Left cardiac atrium (tissue), 4 donors: ENCODE measurements at places on chromosomes 1 and 21.

DNA sequence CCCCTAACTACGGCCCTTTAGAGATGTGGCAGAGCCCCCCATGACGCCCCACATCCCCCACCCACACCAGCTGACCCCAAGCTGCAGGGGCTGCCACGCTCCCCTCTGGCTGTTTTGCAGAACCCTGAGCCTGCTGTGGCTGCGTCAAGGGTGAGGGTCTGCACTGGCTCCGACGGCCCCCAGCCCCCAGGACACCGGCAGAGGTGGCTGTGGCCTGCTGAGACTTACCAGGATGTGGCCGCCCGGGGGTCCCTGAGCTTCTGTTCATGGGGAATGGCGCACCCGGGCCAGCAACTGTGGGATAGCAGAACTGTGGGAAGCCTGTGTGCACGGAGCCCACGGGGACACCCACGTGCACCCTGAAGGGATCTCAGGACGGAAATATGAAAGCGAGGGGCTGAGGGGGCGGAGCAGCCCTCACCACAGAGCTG lies 12.8 kb upstream of the RNF223 start:
- no peak for DNase-seq

GRCh38 chr1:99700020-99700419 lies 54.1 kb downstream of the PALMD start:
- DNase-seq, result no peak

DNA sequence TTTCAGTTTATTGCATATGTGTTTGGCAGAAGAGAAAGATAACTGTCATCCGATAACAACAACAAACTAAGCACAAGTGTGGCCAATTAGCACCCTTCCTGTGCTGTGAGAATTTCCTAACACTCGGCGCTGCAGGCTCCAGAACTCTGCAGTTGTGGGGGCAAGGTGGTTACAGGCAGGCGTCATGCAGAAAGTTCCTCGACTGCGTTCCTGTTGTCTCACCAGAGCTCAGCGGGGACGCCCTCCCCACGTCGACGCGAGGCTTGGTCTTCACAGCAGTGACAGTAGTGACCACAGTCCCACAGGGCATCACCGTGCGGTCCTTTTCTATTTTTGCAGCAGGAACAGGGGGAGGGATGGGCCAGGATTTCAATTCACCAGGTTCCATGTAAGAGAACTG lies 27.6 kb upstream of the PRDM15 start:
- DNase-seq, result no peak

- no peak for DNase-seq
These were observed 151.8 kb upstream of the B3GALT2 start for GRCh38 chr1:193338194-193338593.

- no peak for DNase-seq
These were observed 103.3 kb downstream of the AKT3 start for GRCh38 chr1:243746751-243747150.

DNA sequence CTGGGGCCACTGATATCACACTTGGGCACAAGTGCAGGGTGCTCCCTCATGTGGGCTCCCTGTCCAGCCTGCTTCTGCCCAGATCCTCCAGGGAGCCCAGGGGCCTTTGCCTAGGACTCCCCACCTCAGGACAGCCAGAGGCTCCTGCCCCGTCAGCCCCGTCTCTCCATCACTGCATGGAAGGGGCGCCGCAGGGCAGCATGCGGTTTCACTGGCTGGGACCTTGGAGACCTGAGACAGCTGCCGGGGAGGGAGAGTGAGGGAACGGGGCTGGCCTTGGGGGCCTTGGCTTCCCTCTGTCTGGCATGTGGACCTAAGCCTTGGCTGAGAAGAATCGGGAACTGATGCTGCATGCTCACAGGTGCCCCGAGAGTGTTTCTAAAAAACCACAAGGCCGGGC lies 46.5 kb downstream of the KCNAB2 start:
- DNase-seq, result no peak

GRCh38 chr1:146012703-146013558 lies 8.6 kb downstream of the HJV start:
- no peak for DNase-seq

DNA sequence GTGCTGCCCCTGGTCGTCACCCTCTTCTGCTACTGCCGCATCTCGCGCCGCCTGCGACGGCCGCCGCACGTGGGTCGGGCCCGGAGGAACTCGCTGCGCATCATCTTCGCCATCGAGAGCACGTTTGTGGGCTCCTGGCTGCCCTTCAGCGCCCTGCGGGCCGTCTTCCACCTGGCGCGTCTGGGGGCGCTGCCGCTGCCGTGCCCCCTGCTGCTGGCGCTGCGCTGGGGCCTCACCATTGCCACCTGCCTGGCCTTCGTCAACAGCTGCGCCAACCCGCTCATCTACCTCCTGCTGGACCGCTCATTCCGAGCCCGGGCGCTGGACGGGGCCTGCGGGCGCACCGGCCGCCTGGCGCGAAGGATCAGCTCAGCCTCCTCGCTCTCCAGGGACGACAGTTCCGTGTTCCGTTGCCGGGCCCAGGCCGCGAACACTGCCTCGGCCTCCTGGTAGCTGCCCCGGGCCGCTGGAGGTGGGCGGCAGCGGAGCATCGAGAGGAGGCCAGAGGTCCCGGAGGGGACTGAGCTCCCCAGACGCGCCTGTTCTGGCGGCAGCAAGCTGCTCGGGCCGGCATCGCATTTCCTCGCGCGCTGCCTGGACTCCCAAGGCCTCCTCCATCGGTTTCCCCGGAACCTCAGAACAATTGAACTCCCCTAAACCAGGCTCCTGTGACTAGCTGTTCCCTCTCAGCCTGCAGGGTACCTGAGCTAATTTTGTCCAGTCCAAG lies 1.1 kb downstream of the GPR25 start:
- no peak for DNase-seq

- no peak for DNase-seq
These were observed 415.5 kb upstream of the ADAMTS5 start for GRCh38 chr21:27382404-27382803.

DNA sequence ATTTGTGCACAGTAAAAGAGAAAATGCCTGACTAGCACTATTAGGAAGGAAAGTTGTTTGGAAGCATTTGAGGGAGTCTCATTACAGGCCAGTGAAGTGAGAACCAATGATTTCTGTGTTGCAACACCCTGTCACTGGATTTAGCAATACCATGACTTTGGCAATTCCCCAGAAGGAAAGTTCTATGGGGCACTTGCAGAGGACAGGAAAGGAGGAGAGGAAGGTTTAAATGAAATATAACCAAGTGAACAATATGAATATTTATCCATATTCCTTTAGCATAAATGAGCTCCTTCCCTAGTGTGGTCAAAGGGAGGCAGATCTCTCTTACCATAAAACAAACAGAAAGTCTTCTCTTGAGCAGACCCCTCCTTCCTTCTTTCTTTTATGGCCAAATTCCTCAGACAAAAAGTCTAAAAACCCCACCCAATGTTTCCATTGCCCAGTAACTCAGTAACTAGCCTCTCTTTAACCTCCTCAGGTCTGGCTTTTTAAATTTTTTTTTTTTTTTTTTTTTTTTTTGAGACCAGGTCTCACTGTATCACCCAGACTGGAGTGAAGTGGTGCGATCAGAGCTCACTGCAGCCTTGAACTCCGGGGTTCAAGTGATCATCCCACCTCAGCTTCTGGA lies 5.5 kb downstream of the TLR5 start:
- DNase-seq, result no peak

DNA sequence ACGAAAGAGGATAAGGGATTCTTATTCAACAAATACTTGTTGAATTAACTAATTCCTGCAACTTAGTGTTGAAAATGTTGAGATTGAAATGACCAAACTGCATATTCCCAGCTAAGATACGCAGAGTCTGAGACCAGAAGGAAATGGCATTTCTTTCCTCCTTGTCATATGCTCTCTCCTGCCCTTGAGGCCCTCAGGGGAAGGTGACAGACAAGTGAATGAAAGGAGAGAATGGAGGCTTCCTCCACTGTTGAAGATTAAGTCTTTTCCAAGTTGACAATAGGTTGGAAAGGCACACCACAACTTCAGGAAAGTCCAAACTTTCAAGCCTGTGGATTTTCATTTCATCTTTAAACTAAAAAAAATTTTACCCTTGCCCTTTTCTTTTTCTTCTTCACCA lies 3.1 kb upstream of the ZNF697 start:
- no peak for DNase-seq

- no peak for DNase-seq
These were observed 585 bp downstream of the ADGRL4 start for GRCh38 chr1:79005945-79006344.

GRCh38 chr1:42162181-42162580 lies 2.4 kb downstream of the GUCA2A start:
- DNase-seq, result no peak

GRCh38 chr21:39082656-39083376 lies 100.4 kb downstream of the PSMG1 start:
- DNase-seq, result no peak

- no peak for DNase-seq
These were observed 40.9 kb downstream of the PLA2G4A start for GRCh38 chr1:186869526-186870228.

- no peak for DNase-seq
These were observed 136.8 kb downstream of the FOXD2 start for GRCh38 chr1:47574451-47575165.

DNA sequence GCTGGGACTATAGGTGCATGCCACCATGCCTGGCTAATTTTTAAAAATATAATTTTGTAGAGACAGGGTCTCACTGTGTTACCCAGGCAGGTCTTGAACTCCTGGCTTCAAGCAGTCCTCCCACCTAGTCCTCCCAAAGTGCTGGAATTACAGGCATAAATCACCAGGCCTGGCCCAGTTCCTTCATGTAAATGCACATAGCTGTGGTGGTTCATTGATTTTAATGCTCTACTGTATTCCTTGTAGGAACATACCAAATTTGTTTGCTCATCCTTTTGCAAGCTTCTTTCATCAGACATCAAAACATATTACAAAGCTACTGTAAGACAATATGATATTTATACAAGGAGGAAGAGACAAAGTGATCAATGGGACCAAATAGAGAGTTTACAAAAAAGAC lies 237.5 kb upstream of the ESRRG start:
- no peak for DNase-seq

DNA sequence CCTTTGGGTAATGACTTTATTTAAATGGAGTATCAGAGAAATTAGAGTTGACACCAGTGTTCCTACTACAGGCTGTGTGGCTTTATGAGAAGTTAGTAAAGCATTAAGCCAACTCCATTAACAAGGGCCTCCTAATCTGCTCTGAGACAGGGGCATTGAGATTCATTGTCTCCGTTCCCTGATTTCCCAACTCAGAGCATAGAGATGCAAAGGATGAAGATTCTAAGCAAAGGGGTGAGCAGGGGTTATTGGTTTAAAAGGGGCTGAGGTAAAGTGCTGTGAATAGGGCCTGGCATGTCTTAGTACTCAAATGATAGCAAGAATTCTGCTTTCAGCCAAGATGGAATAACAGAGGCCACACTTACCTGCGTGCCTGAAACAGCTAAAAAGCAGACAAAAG lies 428.4 kb downstream of the PTPRU start:
- DNase-seq, result no peak

DNA sequence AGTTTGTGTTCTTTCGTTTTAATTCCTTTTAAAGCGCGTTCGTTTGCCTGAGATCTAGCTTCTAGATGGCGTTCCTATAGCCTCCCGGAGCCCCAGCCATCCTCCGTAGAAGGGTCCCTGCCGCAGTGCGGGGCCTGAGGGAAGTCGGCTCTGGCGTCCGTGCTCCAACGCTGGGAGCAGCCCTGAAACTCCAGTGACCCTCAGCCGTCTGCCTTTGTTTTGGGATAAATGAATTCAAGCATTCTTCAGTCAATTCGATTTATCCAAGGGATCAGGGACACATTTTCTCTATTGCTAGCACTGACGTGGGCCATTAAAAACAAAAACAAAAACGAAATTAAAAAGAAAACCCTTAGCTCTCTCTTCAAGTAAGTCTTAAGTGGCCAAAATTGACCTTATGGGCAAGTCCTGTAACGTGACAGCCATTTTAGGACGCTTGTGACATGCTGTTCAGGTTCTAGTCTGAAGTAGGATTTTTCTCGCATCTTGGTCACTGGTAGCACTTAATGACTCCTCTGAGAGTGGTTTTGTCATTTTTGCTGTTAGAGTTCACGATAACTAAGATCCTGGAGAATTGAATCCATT lies 742 bp upstream of the HSPA13 start:
- DNase-seq, result peak; percentile 59

DNA sequence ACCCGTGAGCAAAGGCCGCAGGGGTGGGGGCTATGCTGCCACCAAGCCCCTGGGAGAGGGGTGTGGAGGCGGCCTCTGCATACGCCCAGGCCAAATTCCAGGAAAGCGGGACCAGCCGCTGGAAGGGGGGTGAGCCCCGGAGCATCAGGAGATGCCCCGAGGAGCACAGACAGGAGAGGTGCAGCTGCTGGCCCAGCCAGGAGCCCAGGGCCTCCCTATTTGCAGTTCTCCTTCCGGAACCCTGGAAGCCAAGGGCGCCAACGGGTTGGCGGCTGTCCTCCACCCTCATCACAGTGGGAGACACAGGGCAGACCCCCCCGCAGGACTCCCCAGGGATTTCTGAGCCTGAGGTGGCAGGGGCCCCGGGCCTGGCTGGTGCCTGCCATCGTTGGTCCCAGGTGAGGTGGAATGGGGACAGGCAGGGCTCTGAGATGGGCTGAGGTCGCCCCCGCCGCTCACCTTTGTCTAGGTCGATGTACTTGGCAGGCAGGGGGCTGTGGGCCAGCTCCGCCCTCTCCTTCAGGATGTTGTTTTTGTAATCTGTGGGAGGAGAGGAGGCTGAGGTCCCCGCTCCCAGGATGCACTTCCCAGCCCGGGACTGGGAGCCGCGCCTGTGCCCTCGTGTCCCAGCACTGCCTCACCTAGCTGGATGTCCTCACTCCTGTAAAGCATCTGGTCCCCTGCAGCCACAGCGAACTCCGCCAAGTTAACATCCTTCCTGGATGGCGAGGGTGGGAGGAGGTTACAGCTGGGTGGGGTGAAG lies 4.4 kb upstream of the DVL1 start:
- no peak for DNase-seq

GRCh38 chr1:22053017-22053860 lies 730 bp downstream of the CDC42 start:
- peak; percentile 70 for DNase-seq

GRCh38 chr1:41918450-41919043 lies at the start of gene HIVEP3:
Gene HIVEP3, minus strand, starts transcription at chr1:41918922.
- DNase-seq, result no peak
